Stimulated activated CD4-positive, alpha-beta T cell treated with anti-CD3 and anti-CD28 coated beads, Interleukin-2, amount 100 ng/mL, for 24 hours (primary cell): ENCODE measurements at places on chromosomes 5 and 9.

GRCh38 chr9:78292716-78293497, 4.0 kb upstream of the PSAT1 start:
- peak; percentile 4 for DNase-seq

DNA sequence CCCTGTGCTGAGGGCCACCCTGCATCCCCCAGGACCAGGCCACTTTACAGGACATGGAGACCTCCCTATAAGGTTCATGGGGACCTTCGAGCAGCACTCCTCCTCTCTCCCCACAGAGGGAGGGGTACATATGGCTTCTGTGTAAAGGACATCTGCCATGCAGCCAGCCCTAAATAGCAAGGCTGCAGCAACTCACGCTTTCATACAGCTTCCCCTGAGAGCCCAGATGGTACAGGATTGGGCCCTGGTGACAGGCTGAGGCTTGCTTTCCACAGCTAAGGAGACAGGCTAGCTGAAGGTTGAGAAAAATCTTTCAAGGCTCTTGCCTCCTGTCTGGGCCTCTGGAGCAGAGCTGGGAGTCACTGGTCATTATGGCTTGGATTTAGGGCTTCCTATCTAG, 147.0 kb upstream of the ZNF366 start:
- no peak for DNase-seq

DNA sequence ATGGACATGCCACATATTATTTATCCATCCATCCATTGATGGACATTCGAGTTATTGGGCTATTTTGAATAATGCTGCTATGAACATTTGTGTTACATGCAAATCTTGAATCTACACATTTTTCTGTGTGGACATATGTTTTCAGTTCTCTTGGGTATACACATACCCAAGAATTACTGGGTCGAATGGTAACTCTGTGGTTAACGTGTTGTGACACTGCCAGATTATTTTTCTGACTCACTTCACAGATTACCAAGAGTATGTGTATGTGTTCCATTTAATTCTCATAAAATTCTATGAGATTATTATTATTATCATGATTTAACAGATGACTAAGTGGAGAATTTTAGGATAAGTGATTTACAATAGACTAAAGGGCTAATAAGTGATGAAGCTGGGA, 26.7 kb downstream of the CYFIP2 start:
- DNase-seq = no peak

- no peak for DNase-seq
These were observed 865.0 kb downstream of the PTPRD start for GRCh38 chr9:9747787-9748186.

GRCh38 chr5:159891371-159891770, 24.9 kb upstream of the ADRA1B start:
- DNase-seq = no peak

DNA sequence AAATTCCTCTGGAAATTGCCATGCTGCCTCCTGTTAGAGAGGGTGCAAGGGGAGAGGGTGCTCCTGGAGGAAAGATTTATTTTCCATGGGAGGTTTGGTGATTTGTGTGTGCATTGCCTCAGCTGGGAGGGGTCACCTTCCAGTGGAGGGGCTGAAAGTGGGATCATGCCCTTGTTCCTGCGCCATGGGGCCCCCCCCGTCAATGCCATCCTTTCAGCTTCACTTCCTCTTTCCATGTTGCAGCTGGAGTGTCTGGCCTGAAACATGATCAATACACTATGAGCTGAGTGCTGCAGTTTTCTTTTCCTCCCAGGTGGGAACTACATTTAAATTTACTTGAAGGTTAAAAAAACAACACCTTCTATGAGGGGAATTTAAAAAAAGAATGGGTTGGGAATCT, 176.8 kb downstream of the MELK start:
- no peak for DNase-seq

DNA sequence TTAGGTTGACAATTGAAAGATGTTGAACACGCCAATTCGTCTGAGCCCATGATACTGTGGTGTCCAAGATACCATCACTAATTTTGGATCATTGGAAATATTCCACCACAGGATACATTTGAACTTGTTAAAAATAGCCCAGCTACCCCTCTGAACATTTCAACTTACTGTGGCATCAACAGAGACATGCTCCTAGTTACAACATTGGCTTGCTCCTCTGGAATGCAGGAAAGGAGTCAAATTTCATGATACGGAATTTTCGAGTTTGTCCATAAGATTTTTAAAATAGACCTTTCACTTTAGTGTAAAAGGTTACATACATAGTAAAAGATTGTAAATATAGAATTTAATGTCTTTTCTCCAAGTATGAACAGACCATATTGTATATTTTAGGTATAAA, 12.8 kb downstream of the SEMA5A start:
- no peak for DNase-seq

DNA sequence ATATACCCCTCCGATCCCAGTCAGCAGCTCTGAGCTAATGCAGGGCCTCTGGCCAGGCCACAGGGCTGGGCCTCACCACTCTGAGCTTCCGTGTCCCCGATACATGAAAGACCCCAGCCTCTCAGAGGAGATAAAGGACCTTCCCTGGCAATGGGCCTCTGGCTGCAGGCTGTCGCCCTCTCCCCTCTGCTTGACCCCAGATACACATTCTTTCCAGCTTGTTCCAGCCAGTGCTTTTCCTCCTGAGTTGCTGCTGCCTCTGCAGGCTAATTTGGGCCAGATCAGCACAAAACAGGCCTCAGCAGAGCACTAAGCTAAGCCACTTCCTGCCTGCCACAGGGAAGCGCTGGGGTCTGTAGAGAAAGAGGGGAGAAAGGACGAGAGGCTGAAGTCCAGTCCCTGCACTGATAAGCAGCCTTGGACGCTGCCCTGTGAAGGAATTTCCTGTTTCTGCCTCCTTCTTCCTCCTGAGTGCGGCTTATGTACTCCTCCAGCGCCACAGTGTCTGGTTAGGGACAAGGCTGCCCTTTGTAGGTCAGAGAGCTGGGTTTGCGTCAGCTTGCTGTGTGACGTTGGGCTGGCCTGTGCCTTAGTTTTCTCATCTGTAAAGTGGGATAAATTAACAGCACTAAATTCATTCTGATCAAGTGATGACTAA, 73.0 kb upstream of the IL17B start:
- DNase-seq = no peak

DNA sequence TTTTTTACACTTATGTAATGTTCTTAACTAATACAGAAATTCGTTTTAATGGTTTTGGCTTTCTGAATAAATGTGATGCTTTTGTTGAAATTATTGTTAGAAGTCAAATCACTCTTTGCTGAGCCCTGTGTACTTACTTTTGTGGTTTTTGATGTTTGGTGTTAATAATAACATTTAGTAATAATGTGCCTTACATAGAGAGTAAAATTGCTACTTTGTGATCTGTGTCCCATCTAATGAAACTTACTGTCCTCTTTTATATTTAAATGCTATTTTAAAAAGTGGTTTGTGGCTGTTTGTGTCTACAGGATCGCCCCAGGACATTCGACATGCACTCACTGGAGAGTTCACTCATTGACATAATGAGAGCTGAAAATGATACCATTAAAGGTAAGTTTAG, 22.1 kb downstream of the CPEB4 start:
- DNase-seq = no peak

GRCh38 chr9:95140821-95141220, 176.7 kb downstream of the FANCC start:
- no peak for DNase-seq

- no peak for DNase-seq
These were observed 235.4 kb downstream of the CDH9 start for GRCh38 chr5:26802944-26803343.

GRCh38 chr5:55066277-55066676, 36.2 kb upstream of the GZMA start:
- DNase-seq = no peak
